Activated CD4-positive, CD25-positive, alpha-beta regulatory T cell (primary cell): ENCODE measurements at places on chromosomes 16 and 17.

- DNase-seq, result no peak
These were observed 29.8 kb downstream of the CNGB1 start for GRCh38 chr16:57941016-57941664.

- no peak for DNase-seq
These were observed 183.9 kb upstream of the HSBP1 start for GRCh38 chr16:83623892-83624291.

DNA sequence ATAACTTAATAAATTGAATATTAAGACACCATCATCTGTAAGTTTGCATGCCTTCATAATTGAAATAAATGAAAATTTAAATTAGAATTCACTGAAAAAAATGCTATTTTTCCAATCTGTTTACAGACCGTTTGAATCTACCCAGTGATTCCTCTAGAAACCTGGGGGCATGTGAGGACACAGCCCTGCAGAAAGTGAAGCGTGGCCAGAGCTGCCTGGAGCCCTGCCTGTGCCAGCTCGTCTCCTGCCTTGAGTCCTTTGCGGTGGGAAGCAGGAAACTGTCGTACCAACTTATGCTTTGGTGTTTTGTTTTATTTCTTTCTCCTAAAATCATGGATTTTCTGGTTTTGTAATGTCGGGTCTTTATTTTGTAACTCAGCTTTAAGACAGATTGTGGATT lies 67.8 kb upstream of the FA2H start:
- no peak for DNase-seq

- DNase-seq, result no peak
These were observed 1.1 kb upstream of the XYLT2 start for GRCh38 chr17:50344731-50345365.

DNA sequence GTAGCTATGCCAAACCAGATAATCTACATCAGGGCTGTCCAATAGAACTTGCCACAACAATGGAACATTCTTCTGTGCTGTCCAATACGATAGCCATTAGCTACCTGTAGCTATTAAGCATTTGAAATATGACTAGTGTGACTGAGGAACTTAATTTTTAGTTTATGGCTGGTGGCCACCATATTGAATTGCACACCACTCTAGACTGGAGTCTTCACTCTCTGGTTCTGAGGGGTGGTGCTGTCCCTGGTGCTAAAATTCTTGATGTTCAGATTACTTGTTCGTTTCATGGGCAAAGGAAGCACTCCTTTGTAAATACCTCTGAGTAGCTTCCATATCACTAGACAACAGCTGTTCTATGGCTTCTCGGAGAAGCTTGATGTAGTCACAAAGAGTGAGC lies 296.6 kb downstream of the NPIPA8 start:
- no peak for DNase-seq
